ENCODE measurements at places on chromosomes 7 and 10. TPM values are rescaled to one million over a fixed set of nuclear protein-coding genes. Genes with fewer than 3 reads are reported as not detected.

GRCh38 chr7:139362302-139362701 is 2.6 kb downstream of the LUC7L2 start:
- ATAC-seq = no peak

DNA sequence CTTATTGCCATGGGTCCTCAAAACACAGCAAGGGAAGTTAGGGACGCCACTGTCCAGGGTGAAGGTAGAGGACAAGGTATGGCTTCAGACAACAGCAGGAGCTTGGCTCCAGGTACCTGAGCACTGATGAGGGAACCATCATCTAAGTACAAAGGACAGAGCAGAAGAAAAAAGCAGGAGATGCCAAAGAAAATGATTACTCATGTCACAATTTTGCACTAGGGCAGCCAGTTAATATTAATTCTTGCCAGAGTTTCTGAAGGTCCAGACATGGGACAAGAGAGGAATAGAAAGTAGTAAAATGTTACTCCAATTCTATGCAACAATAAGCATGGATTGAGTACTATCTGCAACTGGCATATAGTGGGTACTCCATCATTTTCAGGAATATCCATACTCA is 14.1 kb downstream of the PTN start:
- ATAC-seq = no peak

GRCh38 chr10:101902820-101903145 is 59.2 kb upstream of the KCNIP2 start:
- no peak for ATAC-seq

DNA sequence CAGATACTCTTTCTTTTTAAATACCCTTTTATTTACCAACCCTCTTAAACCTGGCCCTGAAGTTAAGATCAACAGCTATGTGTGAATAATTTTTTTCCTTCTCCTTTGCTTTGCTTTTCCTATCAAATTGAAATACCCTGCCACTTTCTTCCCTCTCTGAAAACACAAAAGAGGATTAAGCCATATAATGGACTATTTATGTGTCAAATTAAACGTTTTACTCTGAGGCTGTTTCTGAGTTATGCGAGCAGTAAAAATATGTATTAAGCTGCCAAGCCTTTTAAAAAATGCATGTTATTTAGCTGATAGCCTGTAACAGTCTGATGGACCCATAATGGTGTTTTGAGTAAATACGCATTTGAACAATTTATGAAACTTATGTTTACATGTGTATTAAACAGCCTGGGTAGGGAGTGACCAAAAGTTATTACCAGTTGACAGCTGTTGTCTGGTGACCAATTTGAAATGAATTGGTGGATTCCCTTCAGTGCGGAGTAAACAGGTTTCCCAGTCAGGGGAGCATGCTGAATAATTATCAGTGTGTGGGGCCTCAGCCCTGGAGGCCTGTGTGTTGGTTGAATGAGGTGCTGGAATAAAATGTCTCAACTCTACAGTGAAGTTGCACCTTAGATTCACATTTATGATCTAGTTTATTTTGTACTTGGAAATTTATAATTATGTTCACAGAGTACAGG is 89.6 kb downstream of the AUTS2 start:
- no peak for ATAC-seq

GRCh38 chr7:111987115-111987826 is 218.9 kb downstream of the DOCK4 start:
- ATAC-seq = no peak

- ATAC-seq = no peak
These were observed 57.4 kb downstream of the GPR158 start for GRCh38 chr10:25232204-25232603.

- ATAC-seq = no peak
These were observed 161.3 kb upstream of the NPVF start for GRCh38 chr7:25389489-25390106.

DNA sequence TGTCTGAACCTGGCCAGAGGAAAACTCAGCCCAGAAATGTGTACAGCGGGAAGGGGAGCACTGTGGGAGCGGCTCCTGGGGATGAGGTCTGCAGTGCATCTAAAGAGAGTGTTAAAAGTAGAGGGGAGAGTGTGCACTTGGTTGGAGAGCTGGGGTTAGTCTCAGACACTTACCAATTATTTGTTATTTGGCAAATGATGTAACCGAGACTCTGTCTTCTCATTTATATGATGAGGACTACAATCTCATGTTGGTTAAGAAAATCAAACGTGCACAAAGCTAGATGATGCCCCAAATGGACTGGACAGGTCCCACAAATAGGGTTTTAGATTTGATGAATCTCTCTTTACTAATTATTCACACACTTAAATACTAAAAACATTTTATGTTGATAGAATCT is 962.4 kb downstream of the GATA3 start:
- ATAC-seq = no peak

DNA sequence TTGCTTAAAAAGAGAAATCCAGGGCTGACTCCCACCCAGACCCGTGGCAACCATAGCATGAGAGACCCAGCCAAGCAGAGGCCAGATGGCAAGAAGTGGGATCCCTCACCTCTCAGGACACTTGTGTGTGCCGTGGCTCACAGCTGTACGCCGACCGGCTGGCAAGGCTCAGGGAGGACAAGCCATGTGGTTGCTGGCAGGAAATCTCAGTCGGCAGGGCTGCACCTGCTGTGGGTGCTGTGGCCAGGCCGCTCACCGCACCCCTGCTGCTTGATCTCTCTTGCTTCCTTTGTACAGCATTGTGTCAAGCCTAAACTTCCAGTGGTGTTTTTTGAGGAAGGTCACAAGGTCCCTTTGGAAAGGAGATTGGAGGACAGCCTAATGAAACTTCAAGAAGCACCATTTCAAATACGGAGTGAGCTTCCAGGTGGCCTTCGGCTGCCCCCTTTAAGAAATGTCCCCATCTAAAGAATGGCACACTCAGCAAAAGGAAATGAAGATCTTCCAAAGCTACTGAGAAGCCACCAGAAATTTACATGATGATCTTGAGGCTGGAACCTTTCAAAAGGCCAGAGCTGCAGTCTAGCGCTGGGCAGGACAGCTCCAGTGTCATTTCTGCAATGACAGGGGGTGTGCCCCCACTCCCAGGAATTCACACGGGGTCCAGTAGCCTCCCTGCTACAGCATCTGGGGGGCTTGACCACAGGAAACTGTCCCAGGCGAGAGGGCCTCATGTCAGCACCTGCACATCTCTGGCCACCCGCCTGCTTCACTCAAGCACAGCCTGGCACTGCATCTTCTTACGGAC is 409.0 kb upstream of the MGMT start:
- peak; percentile 82 for ATAC-seq

GRCh38 chr10:12332572-12333379 is 16.6 kb upstream of the CAMK1D start:
- no peak for ATAC-seq

DNA sequence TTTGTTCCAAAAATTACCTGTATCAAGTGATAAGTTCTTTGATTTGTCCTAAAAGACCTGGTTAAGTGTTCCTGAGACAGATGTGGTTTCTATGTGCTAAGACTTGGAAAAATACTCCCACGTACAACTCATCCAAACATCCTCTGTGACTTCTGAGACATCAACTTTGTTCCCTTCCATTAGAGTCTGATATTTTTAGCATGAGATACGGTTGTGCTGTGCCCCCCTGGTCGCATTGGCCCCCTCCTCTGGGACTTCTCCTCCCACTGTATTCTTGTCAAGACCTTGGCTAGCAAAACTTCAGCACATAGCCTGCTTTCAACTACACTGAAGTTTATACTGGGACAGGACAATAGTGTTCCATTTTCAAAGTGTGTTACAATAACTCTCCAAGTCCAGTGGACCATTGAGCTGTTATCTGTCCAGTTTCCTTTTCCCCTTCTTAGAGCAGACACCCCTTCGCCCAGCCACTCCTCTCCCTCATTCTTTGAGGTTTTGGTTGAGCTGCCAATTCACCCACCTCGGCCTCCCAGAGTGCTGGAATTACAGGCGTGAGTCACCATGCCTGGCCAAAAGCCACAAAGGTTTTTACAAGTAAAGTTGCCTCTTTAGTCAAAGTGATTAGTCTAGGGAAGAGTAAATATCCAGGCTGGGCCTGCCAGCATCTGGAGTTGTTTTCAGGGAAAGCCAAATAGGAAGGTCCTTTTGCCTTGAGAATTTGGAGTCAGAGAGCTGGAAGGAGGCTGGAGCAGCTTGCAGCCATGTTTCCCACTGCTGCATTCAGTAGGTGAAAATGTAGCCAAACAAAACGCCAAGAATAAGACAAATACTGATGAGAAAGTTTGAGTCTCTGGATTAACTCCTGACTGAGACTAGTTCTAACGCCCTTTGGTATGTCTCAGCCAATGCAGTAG is 17.8 kb upstream of the PDLIM1 start:
- ATAC-seq = peak; percentile 48

- no peak for ATAC-seq
These were observed 124.7 kb downstream of the ARID5B start for GRCh38 chr10:62025901-62026879.

GRCh38 chr10:63267414-63268148 is 134.5 kb downstream of the NRBF2 start:
- no peak for ATAC-seq

DNA sequence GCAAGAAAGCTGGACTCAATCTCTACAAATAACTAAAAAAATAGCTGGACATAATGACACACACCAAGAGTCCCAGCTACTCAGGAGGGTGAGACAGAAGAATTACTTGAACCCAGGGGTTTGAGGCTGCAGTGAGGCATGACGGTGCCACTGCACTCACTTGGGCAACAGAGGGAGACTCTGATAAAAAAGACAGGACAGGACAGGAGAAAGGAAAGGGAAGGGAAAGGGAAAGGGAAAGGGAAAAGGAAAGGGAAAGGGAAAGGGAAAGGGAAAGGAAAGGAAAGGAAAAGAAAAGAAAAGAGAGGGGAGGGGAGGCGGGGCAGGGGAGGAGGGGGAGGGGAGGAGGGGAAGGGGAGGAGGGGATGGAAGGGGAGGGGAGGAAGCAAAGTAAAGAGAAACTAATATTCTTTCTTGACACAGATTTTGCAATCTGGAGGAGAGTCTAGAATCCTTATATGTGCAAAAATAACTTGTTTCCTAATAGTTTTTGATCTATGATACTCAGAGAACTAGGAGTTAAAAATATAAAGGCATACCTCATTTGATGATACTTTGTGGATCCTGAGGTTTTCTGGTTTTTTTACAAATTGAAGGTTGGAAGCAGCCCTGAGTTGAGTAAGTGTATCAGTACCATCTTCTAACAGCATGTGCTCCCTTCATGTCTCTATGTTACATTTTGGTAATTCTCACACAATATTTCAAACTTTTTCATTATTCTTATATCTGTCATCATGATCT is 8.0 kb downstream of the SAR1A start:
- peak; percentile 70 for ATAC-seq

GRCh38 chr7:4610768-4611467 is 71.2 kb upstream of the FOXK1 start:
- ATAC-seq = peak; percentile 78

DNA sequence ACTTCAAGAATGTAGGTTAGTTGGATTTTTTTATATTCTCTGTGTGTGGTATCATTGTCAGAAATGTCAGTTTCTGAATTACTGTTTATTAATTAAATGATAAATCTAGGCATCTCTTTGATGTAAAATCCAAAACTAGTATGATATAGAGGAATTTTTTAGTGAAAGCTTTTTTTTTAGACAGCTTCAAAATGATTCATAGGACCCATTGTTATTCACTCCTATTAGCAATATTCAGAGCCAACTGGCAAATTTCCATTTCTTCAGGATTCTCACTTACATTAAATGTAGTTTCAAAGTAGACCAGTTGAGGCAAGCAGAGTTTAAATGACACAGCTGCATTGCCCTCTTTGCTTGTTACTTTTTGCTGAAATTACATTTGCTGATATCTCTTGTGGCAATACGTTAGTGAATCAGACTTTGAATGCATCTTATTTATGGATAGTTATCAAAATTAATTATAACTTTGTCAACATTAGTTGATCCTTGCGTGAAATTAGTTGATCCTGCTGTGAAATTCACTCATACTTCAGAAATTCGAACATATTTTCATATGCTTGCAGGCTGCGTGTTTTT is 20.3 kb downstream of the ZNF277 start:
- ATAC-seq = no peak

The TUBB8 gene
- not detected for total RNA-seq

The NKX1-2 gene
- total RNA-seq = not detected

The CROT gene
- 9.3 TPM for total RNA-seq

The PHTF2 gene
- total RNA-seq = 123 TPM

The PPP1R3A gene
- total RNA-seq = not detected

The PGAM1 gene
- total RNA-seq = 1,094 TPM

The FOXI2 gene
- total RNA-seq = not detected

The GHRHR gene
- not detected for total RNA-seq

The GRID2IP gene
- 0.26 TPM for total RNA-seq

The GPRIN2 gene
- total RNA-seq = not detected

The UPK3BL2 gene
- 21.4 TPM for total RNA-seq

The ZPBP gene
- total RNA-seq = not detected
